IMR-90 (cell line): ENCODE measurements at places on chromosomes 5 and 9. TPM values are rescaled to one million over a fixed set of nuclear protein-coding genes. Genes with fewer than 3 reads are reported as not detected.
A peak's percentile ranks its signal among the peaks of the same experiment; 100 is the strongest.

DNA sequence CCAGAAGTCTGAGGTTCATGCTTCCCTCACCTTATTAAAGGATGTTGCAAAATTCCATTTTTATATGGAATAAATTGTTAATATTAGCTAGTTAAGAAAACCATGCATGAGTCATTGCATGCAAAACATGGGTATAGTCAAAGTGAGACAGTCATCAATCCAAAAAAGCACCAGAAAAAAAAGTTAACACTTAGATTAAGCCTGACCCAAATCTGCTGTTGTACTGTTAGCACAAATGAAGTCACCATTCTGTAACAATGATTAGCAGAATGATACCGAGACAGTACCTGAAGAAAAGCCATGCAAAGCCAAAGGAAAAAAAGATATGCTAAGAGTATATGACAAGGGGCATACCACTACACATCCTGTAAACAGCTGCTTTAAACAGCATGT is 49.5 kb downstream of the PKD2L2 start:
- DNase-seq, result no peak

DNA sequence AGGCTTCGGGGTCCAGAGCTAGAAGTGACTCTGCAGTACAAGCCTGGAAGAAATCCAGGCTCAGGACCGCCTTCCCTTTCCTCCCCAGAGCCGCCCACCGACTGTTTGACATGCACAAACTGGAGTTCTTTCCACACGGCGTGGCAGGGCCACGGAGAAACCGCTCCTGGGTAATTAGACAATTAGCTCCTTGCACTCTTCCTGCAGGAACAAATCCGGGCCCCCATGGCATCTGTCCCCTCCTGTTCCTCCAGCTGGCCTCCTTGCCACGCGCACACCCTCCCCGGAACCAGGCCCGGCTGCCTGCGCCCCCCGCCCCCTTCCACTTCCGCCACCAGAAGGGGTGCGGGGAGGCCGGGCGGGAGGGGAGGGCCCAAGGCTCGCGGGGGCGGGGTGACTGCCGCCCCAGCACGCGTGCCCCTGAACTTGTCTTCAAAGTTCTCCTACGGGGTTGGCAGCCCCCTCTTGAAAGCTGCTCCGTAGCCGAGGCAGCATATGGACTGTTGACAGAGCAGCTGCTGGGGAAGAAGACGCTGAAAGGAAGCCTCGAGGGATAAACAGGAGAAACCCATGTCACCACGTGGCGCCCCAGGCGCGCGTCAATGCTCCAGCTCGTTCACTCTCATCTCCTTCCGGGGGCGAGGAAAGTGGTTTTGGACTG is 74.3 kb downstream of the SEC61B start:
- DNase-seq, result no peak

DNA sequence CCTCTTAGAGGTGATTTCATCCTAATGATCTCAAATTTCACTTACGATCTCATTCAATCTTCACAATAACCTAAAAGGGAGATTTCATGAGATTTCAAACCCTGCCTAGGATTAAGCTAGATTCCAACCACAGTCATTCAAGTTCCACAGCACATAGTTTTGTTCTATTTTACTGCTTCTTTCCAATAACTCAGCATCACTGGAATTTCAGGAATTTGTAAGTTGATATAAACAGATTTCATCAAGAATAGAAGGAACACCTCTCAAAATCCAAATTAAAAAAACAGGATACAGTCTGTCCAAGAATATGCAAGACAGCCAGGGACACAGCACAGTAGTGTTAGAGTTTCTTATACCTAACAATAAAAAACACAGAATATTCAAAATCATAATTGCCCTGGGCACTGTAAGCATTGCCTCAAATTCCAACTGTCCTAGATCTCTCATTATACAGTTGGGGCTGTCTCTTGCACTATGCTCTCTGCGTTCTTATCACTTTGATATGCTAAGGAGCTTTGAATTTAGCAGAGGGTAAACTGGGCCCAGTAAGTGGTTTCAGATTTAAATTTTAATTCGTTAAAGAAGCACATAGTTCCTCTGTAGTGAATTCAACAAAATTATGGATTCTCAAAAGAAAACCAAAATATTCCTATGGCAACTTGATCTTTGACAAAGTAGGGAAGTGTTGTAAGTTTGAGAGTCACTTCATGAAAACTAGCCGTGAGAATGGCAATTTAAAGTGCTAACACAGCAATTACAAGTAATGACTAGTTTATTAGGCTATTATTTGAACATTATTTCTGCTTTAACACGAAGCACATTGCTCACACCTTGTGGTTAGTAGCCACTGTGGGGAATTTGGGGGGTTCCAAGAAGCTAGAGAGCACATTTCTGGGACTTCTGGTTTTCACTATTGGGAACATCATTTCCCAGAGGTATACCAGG is 478.6 kb upstream of the C9orf72 start:
- no peak for DNase-seq

Gene MARCHF3
- total RNA-seq, result 17.8 and 18.8 TPM in 2 replicates

DNA sequence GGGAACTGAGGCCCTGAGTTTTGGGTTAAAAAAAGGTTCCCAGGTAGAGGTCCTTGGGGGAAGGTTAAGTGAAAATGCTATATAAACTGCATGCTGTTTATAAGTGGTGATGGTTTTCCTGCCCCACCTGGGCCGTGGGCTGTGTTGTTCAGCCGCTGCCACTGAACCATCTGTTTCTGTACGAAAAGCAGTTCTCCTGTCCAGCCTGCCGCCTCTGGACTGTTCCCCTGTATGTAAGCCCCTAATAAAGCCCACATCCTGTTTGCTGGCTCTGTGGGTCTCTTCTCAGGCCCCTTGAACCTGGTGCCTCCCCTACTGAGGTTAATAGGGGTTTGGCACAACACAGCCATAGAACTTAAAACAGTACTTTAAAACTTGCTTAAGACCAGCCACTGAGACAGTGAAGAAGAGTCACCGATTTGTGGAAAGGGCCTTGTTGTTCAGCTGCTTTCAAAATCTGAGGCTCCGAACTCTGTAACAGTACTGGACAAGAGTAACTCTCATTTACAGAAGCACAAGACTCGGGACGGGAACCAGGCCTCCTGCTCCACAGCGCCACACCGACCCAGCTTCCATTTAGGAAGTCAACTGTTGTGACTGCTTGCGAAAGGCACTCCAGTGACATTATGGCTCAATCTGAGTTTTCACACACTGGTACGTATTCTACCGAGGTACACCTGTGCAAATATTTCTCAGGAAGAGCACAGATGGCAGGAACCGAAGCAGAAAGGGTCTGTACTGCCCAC is 192.5 kb downstream of the CDK5RAP2 start:
- no peak for DNase-seq

Gene FGD3
- not detected in 2 replicates for total RNA-seq

GRCh38 chr9:12935714-12936113 is 160.9 kb downstream of the LURAP1L start:
- peak; percentile 66 for DNase-seq

DNA sequence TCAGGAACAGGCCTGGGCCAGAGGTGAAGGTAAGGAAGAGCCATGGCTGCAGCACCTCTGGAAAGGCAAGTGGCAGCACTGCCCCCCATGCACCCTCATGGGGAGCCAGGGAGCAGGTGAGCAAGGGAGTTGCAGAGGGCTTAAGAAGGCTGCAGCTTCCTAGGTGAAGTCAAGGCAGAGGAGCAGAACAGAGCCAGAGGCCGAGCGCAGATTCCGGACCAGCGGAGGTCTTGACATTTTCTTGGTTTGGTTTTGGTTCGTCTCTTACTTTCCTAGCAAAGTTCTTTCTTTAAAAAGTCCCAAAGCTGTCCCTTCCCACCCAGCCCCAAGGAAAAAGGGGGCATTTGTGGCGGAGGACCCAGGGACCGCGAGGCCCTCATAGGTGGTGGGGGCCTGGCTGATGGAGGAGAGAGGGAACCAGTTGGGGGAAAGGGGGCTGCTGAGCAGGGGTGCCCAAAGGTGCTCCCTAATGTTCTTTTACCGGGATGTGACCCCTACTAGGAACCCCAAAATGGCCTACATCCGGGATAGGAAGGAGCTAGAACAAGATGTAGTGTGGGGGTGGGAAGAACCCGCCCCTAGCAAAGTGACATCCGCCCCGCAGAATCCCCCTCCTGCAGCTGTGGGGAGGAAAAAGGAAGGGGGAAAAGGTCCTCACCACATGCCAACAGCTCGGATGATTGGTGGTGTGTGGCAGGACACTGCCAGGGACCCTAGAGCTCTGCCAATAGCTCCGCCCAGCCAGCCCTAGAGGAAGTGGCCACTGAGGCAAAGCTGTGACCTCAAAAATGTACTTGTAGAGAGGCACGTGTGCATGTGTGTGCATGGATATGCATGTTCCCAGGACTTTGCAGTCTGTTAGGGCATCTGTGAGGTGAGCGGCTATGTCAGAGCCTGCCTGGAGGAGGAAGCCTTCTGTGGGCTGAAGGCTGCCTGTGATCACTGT is 914 bp upstream of the CD72 start:
- DNase-seq, result peak; percentile 21

Gene NR6A1
- 0.28 and 0.36 TPM in 2 replicates for total RNA-seq

GRCh38 chr9:76369583-76369982 is 24.6 kb downstream of the RFK start:
- peak; percentile 50 for DNase-seq

DNA sequence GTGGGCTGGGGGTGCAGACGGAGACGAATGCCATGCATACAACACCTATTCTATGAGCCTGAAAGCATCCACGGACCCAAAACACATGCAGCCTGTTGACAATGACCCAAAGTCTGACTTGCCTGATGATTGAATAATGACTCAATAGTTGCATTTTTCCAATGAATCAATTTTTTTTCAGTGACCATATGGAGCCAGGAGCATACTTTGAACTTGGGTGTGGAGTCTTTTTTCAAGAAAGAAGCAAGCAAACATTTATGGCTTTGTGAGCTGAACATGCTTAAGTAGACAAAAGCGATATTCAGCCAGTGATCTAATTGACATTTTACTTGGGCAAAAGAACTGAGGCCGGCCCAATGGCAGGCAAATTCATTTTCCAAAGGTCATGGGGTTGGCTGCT is 283.9 kb upstream of the PANK3 start:
- no peak for DNase-seq

DNA sequence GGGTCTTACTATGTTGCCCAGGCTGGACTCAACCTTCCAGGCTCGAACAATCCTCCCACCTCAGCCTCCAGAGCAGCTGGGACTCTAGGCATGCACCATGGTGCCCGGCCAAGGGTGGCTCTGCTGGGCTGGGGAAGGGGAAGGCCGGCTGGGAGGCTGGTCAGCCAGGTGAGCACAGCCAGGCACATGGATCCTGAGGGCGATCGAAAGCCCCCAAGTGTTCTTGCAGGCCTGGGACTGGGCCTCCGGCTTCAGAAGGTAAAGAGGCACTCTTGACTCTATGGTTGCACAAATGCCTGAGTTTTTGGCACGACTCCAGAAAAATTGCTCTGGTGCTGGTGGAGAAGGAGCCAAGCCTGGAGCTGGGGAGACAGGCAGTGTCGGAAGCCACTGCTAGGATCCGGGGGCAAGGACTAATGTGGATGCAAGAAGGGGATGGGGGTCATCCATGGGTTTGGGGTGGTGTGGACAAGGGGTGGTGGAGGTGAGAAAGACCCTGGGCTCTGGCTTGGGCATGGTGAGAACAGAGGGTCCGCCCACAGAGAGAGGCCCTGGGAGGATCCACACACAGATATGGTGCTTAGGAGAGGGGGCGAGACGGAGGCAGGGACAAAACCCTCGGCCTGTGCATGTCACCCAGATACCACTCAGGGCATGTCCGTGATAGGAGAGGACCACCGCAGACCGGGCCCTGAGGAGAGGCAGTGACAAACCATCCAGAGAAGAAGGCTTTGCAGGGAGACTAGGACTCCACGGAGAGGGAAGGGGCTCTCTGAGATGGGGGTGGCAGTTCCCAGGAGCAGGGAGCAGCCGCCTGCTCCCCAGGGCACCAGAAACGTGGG is 51.1 kb upstream of the COL5A1 start:
- DNase-seq, result no peak

- DNase-seq, result peak; percentile 83
Measured at GRCh38 chr5:32174011-32174870, at the start of gene GOLPH3. GOLPH3 (minus strand) TSS chr5:32174319; CDS start chr5:32174034, 285 bp downstream.

Gene AHRR
- total RNA-seq, result 15.6 and 16.7 TPM in 2 replicates

GRCh38 chr5:125149527-125149926 is 403.1 kb upstream of the ZNF608 start:
- no peak for DNase-seq

- DNase-seq, result peak; percentile 94
Measured at GRCh38 chr5:65062469-65063083, 293.8 kb downstream of the CWC27 start.

DNA sequence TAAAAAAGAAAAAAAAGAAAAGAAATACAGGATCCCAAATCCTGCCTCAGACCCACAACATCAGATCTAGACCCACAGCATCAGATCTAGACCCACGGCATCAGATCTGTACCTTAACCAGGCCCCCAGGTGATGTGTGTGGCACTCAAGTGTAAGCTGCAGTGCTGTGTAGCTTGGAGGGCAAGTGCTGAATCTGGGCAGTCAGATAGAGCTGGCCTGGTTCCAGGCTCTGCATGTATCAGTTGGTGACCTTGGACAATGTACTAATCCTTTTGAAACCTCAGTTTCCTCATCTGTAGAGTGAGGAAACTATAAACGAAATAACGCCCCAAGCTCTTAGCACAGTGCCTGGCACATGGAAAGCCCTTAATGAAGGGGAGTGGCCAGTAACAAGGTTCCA is 16.7 kb downstream of the COL15A1 start:
- no peak for DNase-seq
